HCEC 1CT (cell line): ENCODE measurements at places on chromosomes 12 and 14.

DNA sequence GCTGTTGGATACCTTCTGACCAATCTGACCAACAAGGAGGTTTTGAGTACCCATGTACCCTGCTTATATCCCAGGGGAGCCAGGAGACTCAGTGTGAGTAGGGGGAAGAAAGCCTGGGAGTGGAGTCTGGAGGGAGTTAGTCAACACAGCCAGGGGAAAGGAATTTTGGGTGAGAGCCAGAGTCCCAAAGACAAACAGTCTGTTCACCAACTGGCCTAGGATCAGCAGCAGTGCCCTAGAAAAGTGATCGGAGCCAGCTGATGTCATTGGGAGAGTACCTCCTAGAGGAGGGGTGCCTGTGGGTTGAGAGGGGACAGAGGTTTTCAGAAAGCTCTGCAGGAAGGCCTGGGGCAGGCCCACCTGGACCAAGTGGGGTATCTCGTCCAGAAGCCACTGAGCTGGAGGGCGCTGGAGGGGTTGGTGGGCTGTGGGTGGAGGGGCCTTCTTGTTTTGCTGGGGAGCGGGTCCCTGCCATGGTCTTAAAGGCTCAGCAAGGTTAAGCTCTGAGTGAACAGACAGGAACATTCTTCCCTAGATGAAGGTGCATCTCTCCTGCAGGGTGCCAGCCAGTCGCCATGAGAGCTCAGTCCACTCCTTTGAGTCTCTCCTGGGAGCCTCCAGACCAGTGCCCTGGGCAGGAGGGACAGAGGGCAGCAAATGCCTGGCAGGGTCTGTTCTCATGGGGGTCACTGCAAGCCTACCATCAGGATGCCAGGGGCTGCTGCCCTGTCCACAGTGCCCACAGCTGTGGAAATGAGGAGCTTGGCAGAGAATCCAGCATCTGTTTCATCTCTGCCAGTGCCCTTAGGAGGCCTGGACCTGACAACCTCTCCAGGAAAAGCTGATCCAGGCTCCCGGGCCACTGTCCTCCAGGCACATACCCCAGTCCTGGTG, 63.6 kb downstream of the CHGA start:
- DNase-seq, result peak; percentile 49

- no peak for DNase-seq
Measured at GRCh38 chr12:93653079-93653478, 24.1 kb upstream of the CRADD start.

GRCh38 chr14:28652782-28653181, 113.8 kb upstream of the FOXG1 start:
- peak; percentile 93 for DNase-seq

DNA sequence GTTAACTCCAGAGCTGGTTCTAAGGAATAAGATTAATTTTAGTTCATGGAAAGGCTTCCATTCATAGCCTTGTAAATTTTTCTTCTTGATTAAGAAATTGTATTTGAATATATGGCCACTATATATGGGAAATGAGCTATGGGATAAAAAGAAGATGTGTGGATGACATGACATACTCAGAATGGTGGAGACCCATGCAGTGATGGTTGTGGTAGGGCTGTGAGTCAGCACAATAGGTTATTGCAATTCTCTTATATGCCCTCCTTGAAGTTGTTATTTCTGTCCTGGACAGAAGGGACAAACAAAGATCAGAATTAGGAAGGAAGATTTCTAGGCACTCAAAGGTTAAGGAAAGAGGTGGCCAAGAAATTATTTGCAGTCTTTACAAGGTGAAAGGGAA, 21.5 kb downstream of the RASSF9 start:
- DNase-seq, result no peak

DNA sequence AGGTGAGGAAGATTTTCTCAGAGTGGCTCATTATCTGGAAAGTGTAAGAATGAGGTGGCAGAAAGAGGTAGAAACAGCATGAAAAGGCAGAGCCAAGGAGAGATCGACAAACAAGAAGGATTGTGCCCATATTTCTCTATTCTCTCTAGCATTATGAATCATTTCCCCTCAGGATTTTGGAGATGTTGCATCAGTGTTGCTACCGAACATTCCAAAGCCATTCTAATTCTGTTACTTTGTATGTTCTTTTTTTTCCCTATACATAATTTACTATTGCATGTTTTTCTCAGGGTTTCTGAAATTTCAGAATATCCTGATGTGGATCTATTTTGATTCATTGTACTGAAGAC, 61.4 kb downstream of the KICS2 start:
- peak; percentile 88 for DNase-seq

DNA sequence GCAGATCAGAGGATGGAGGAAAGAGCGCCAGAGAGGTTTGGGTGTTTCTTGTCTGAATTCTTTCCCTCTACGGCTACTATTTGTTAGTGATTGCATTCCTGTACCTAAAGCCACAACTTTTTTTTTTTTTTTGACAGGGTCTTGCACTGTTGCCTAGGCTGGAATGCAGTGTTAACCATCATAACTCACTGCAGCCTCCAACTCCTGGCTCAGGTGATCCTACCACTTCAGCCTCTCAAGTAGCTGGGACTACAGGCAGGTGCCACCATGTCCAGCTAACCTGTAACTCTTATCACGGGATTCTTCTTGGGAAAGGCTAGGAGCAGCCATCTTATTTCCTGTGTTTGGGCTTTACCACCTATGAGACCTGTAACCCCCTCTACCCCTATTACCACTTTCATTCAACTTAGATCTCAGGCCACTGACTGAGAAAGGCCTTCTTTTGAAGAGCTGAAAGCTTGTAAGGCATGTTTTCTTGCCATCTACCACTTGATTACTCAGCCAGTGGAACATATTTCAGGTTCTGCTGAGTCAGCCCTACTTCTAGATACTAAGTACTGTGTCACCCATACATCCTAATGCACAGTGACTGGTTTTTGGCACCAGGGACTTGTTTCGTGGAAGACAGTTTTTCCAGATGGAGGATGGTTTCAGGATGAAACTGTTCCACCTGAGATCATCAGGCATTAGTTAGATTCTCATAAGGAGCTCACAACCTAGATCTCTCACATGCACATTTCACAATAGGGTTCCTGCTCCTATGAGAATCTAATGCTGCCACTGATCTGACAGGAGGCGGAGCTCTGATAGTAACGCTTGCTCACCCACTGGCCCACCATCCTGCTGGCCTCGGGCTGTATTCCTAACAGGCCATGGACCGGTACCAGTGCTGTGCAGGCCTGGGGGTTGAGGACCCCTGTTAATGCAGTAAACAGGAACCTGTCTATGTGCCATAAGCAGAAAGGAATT, 6.9 kb downstream of the VEZT start:
- DNase-seq, result peak; percentile 70

DNA sequence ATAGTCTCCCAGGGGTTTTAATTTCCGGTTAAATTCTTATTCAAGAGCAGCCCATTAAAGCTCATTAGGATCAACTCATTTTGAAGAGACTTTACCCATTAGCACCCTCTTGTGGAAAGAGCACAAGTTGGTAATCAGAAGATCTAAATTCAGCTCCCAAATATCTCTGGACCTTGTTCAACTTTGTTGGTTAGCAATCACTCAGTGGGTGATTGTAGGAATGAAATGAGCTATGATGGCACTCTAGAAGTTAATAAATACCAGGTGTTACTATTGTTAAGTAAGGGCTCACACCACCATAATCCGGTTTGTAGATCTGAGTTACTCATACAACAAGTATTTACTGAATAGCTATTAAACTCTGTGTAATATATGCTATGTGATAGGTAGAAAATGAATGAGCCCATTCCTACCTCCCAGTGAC, 42.9 kb downstream of the TRIP11 start:
- peak; percentile 85 for DNase-seq

DNA sequence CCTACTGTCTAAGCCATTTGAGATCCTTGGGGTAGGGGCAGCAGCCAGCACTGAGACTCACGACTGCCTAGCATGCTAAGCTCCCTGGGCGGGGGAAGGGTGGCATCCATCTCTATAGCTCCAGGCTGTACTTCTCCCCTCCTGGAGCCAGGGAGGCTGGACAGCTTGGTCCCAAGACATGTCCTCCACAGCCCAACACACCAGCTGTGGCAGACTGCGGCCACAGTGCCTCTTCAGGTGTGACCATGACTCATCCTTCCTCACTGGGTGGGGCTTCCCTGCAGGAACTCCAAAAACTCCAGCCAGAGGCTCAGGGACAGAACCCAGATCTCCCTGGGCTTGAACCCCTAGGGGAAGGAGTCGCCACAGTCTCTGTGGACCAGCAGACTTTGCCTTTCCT, 193.9 kb downstream of the GPHN start:
- DNase-seq, result no peak

DNA sequence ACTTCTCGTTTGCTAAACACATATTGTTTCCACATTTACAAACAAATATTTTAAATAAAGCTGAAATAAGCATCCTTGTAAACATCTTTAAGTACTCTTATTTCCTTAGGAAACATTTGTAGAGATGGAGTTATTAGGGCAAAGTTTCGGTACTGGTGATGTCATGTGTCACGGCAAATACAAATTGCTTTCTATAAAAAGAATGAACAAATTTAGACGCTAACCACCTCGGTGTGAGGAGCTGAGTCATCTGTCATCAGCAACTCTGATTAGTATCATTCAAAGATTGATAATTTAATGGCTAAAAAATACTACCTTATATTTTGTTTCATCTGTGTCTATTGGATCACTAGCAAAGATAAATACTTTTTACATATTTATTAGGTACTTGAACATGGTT, 982.0 kb downstream of the VRK1 start:
- DNase-seq, result no peak

DNA sequence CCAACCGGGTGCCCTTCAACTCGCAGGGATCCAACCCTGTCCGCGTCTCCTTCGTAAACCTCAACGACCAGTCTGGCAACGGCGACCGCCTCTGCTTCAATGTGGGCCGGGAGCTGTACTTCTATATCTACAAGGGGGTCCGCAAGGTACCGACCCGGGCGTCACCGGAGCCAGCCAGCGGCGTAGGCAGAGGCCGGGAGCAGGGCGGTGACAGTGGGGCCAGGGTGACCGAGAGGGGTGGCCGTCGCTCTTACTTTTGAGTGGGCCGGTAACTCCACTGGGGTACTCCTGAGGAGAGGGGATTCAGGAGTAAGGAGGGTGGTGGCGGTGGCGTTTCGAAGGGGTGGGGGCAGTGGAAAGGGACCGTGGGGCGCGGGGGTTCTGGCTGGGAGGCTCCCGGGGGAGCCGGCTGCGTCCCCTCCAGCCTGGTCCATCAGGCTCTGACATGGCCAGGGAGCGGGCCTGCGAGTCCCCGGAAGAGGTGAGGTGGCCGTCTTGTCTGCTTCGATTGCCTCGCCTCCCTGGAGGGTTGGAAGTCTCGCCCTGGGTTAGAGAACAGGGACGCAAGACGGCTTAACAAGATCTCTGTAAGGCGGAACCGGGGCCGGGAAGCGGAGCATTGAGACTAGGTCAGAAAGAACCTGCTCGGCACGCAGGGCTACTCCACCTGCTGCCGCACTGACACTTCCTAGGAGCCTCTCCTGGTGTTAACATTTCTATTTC, 491 bp downstream of the WDR20 start:
- DNase-seq, result peak; percentile 36
